ENCODE measurements at places on chromosomes 6 and 20.

- DNase-seq: peak; percentile 58
Measured at GRCh38 chr6:144647406-144647964, 362.4 kb downstream of the UTRN start.

GRCh38 chr6:149448821-149449453 lies 35.9 kb downstream of the ZC3H12D start:
- DNase-seq: no peak

- DNase-seq: no peak
Measured at GRCh38 chr6:164928057-164928727, 381.2 kb downstream of the C6orf118 start.

DNA sequence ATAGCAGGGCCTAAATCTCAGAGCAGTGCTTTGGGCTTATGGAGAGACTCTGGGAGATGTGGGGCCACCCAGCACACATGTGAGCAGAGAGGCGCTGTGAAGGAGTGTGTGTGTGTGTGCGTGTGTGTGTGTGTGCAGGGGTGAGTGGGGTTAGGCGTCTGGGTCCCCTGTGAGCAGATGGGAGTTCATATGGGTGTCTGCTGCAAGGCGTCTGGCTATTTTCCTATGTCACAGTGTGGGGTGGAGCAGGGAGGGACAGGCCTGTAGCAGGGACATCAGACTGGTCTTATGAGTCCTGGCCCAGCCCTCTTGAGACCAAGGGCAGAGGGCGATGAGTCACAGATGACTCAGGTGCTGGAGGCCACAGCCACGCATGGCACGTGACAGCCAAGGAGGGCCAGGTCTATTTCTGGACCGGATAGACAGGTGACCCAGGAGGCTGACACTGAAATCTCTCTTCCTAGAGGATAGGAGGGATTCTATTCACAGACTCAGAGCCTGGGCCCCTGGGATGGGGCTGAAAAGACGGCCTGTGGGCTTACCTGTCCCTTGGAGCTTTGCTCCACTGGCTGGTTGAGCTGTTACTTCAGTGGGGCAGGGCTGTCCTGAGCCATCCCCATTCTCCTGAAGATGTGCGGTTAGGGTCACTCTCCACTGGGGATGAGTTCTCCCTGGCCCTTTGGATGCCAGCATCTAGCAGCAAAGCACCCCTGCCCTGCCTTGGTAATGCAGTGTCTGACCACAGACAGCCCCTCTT lies 28.9 kb downstream of the VEGFA start:
- peak; percentile 97 for DNase-seq

DNA sequence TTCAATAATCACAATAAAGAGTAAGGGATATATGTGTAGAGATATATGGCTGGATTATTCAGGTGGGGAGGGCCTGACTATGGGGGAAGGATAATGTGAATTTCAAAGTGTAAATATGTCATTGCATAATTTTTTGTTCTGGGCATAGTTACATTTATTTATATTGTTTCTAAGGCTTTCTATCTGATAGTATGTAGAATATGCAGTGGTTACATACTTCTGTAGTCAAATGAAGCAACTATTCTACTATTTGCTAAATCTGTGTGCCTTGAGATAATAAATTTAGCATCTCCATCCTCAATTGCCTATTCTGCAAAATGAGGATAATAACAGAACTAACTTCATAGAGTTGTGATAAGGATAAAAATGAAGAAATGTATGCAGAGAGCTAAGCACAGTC lies 359.2 kb downstream of the CDKAL1 start:
- no peak for DNase-seq

DNA sequence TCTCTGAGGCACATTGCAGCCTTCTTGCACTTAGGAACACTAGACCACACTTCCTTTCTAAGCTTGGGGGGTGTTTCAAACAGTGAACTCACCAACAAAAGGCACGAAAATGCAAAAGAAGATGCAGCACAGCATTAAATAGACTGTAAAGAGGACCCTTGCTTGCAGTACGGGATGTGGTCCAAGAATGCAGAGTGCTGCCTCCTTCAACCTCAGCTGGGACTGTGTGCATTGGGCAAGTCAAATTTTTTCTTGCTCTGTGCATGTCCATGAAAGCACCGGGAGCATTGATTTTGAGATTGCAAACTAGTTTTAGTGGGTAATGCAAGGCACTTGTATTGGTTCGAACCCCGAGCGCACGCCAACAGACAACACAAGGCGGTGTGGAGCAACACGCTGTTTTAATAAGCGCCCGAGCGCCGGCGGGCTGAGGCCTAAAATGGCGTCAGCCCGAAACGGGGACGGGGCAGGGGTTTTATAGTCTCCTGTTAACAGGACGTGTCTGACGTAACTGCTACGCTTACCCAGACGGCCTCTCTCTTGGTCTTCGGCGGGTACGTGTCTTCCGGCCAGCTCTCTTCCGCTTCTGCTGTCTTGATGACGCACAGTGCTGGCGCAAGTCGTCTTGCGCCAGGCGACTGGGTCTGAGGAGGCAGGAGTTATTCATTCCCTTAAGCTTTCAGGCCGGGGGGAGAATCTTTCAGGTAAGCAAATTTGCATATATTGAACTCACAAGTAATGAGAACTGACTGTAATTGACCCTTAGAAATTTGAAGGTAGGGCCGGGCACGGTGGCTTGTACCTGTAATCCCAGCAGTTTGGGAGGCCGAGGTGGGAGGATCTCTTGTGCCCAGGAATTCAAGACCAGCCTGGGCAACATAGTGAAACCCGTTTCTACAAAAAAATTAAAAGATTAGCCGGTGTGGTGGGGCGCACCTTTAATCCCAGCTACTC lies 18.7 kb upstream of the ZFP64 start:
- no peak for DNase-seq

GRCh38 chr20:55140631-55141030 lies 665.2 kb downstream of the DOK5 start:
- DNase-seq: no peak

DNA sequence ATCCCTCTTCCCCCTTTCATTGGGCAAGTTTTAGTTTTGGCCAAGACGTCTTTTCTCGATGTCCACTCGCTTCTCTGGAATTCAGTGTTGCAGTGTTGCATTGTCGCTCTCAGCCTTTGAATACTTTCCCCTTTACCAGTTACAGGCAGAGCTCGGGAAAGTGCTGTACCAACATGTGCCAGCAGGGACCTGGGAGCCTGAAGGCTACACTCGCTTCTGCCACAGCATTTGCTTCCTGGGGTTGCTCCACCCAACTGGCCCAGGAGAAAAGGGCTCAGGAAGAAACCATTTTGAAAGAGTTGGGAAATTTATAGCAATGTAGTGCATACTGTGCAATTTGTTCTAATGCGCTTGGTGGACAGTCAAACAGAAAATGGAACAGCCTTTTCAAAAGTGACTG lies 78.6 kb downstream of the LINC00237 start:
- DNase-seq: no peak

DNA sequence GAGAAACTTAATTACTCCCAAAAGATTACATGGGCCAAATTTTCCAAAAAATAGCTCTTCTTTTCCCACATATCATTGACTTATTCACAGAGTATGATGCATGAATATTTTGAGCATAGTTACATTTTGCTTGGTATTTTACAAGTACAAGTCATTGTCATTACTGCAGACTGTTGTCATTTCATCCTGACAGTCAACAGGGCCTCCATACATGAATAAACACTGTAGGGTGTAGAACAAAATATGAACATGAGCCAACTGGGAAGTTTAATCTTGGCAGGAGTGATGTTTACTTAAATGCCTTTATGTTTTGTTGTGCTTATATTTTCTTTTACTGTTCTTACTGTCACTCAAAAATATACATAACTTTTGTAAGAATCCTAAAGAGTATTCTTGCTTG lies 340.7 kb downstream of the ADGRB3 start:
- no peak for DNase-seq
